Dorsolateral prefrontal cortex (tissue), 122 donors: ENCODE measurements at places on chromosomes 7 and 10.

DNA sequence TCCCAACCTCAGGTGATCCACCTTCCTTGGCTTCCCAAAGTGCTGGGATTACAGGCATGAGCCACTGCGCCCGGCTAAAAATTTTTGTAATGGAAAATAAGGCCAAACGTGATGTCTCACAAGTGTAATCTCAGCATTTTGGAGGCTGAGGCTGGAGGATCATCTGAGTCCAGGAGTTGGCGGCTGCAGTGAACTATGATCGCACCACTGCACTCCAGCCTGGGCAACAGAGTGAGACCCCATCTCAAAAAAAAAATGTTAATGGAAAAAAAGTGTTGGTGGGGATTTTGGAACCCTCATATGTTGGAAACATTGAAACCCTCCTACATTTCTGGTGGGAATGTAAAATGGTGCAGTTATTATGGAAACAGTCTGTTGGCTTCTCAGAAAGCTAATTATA, 2.7 kb upstream of the SRPK2 start:
- no peak for DNase-seq

- DNase-seq, result no peak
Observed at GRCh38 chr7:137302081-137302480, 41.5 kb downstream of the PTN start.

DNA sequence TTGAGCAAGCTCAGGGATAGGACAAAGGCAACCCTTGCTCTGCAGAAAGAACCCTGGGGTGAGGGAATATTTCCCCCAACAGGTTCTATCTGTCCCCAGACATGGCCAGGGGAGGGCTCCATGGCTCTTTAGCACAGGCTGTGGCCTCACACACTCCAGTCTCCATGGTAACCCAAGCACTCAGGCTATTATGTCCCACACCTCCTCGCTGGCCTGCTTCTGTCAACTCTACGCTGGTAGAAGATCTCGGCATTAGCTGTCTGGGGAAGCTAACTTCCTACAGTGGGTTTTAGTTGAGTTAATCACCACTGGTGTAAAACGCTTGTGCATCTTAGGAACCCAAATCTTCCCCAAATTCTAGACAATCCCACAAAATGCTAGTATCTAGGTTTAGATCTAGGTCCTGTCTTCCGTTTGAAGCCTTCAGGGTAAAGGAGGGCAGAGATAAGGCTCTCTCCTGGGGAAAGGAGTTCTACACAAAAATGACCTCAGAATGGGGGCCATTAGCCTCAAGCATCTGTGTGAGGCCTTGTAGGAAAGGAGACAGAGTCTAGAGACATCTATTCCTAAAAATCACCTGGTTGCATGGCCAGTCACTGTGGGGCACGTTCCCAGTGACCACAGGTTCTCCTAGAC, 36.7 kb upstream of the SLIT1 start:
- no peak for DNase-seq

DNA sequence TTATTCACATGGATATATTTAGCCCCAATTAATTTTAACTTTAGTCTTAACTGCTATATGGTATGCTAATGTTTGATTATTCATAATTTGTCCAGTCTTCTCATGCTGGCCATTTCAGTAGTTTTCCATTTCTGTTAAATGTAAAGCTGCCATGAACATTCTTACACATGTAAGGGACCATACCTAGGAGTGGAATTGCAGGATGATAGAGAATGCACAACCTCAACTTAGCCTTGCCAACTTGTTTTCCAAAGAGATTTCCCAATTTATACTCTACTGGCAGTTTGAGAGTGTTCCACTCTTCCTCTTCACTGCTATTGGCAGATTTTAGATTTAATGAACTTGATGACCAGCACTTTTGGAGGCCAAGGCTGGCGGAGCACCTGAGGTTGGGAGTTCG, 68.2 kb downstream of the FANK1 start:
- DNase-seq, result no peak

DNA sequence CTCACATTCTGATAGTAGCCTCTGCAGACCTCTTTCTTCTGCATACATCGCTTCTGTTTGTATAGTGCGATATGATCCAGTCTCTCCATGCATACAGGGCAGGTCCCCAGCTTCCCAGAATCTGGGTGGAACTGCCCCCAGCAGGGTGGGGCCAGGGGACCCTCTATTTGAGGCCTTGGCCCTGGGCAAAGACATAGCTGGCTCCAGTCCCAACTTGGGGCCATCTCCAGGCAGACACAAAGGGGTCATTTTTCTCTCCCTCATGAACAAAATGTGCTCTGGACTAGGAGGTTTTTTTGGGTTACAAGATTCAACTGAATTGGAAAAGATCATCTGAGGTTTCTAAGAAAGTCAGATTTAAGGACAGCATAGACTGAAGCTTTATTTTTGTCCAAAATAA, 21.1 kb upstream of the HSPA12A start:
- DNase-seq, result peak; percentile 31

DNA sequence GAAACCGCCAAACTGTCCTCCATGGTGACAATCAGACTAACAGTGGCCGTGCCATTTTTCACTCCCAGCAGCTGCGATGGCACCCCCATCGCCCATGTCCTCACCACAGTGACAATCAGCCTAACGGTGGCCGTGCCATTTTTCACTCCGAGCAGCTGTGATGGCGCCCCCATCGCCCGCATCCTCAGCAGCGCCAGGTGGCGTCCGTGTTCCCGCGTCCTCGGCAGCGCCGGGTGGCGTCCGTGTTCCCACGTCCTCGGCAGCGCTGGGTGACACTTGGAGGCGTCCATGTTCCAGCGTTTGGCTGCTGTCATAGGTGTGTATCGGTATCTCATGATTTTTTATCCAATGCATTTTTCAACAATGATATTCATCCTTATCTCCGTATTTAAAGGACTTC, 267.3 kb downstream of the PTPRN2 start:
- no peak for DNase-seq

GRCh38 chr7:55209366-55209765, 155.8 kb upstream of the LANCL2 start:
- DNase-seq, result no peak

GRCh38 chr7:142870566-142871259, 14.8 kb downstream of the TRPV6 start:
- DNase-seq, result no peak

DNA sequence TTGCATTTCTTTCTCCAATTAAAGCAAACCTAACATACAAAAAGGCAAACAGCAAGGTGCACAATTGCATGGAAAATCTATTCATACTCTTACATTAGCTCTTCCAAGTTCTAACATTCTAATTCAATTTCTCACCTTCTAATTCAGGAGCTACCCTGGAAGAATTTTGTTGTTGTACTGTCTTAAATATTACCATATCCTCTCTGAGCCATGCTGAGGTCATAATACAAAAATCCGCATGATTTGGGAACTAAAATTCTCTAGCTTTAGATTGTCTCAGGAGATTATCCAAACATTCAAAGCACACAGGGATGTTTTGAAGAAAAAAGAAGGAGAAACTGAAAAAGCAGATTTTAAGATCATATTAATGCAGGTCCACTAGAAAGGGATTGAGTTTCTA, 229.9 kb downstream of the KIAA1217 start:
- no peak for DNase-seq

- DNase-seq, result no peak
Observed at GRCh38 chr7:144713850-144714249, 122.0 kb downstream of the TPK1 start.

DNA sequence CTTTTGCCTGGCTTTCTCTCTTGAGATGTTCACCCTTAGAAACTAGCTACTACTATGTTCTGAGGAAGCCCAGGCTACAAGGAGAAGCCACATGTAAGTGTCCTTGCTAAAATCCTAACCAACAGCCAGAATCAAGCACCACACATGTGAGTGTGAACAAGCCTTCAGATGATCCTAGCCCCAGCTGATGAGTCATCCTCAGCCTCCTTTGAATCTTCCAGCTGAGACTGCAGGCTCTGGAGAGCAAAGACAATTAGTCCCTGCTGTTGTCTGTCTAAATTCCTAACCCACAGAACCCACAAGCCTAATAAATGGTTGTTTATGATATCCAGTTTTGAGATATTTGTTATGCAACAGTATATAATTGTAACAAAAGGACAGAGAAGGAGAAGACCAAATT, 92.8 kb upstream of the TAC1 start:
- no peak for DNase-seq

DNA sequence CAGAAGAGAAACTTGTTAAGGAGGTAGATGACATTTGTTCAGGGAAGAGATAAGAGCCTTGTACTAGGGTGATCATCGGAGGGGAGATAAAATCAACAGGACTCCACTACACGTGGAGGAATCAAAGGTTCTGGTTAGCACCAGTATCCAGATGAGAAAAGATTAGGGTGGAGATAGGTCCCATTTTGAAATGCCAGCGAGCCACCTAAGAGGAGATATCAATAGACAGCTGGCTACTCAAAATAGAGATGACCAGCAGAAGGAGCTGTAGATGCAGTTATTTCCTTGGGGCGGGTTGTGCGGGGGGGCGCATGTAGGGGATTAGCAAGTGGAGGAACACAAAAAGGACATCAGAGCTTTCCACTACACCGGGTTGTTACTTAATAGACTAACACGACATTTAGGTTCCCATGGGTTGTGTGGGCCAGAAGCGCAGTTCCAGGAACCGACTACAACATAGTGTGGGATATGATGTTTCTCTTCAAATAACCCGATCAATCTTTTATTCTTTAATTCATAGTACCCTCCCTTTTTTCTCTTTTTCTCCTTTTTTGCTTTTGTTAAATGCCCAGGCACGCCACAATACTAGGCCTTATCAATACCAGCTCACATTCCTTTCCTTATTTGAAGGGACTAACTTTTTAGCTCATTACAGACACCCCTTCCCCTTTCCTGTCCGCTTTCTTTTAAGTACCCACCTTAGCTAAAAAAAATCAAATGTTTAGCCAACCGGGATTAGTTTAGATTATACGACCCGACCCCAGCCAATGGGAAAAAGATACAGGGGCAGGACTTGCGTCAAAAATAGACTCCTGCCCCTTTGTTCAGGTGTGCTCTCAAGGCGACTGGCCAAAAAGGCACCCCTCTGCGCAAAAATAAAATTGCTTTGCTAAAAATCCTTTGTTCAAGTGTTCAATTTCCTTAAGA, 2.0 kb upstream of the KIF11 start:
- no peak for DNase-seq

DNA sequence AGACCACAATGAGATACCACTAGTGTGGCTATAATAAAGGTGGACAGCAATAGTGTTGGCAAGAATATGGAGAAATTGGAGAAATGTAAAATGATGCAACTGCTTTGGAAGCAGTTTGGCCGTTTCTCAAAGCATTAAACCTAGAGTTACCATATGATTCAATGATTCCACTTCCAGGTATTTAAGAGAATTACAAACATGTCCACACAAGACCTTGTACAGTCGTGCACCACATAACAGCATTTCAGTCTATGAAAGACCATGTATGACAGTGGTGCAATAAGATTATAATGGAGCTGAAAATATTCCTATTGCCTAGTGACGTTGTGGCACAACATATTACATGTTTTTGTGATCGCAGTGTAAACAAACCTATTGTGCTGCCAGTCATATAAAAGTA, 29.6 kb downstream of the CCDC172 start:
- DNase-seq, result no peak

- DNase-seq, result peak; percentile 95
Observed at GRCh38 chr7:100119072-100119969, at the start of the genes CNPY4 and TAF6. Gene CNPY4, plus strand, starts transcription at chr7:100119634. Its CDS starts 111 bp downstream, at chr7:100119745. Gene TAF6, minus strand, starts transcription at chr7:100119358. Its CDS starts 5,149 bp downstream, at chr7:100114209.

DNA sequence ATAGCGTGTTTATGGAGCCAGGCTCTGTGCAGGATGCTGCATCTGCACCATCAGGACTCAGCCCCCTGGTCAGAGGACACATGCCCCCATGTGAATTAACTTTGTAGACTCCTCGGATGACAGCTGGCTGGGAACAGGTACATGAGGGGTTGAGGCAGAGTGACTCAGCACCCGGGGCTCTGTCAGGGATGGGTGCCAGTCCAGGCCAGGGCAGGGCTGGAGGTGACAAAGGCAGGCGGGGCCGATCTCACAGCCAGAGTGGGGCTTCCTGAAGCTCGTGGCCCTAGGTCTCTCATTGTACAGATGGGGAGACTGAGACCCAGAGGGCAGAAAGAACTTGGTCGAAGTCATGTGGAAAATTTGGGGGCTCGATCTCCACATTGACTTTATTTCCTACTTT, 35.3 kb upstream of the PCBD1 start:
- DNase-seq, result no peak

- no peak for DNase-seq
Observed at GRCh38 chr7:15130666-15131541, 228.4 kb upstream of the DGKB start.

GRCh38 chr7:4851459-4852422, 10.1 kb downstream of the PAPOLB start:
- no peak for DNase-seq

GRCh38 chr7:26865094-26865388, 651 bp upstream of the SKAP2 start:
- DNase-seq, result peak; percentile 28

- no peak for DNase-seq
Observed at GRCh38 chr10:124053971-124054370, 39.4 kb downstream of the CHST15 start.

DNA sequence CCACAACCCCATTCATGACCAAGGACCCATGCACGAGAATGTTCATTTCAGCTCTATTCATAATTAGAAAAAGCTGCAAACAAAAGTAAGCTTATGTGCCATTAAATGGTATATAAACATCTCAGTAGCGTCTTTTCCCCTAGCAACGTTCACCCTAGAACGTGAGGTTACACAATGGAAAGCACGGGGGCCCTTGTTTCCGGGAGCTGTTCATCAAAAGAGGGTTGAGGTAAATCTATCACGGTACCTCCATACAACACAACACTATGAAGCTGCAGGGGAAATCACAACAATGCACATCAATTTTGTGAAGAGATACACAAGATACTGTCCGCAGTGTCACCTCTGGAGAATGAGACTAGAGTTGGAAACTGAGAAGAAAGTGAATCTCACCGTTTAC, 80.9 kb upstream of the DDC start:
- DNase-seq, result no peak

DNA sequence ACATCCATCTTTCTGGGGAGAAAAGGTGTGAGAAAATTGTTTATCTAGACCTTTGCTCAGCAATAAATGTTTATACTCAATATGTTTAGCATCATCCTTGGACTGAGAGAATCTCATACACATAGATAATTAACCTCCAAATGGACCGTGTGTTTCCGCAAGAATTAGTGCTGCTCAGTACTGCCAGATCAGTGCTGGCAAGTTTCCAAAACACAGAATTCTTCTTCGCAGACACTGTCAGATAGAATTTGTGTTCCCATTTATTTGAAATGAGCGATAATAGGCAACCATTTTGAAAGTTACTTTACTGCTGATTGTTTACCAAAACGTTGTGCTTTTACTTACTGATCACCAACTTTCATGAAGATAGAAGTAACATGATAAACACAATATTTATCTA, 33.7 kb downstream of the STAMBPL1 start:
- DNase-seq, result no peak

- DNase-seq, result no peak
Observed at GRCh38 chr10:104146882-104147281, 24.9 kb downstream of the SFR1 start.

GRCh38 chr7:49926720-49927119, 153.3 kb downstream of the VWC2 start:
- no peak for DNase-seq
